ENCODE measurements at places on chromosomes 7 and 10.
A peak's percentile ranks its signal among the peaks of the same experiment; 100 is the strongest.

GRCh38 chr10:125708971-125709503 lies 10.5 kb upstream of the EDRF1 start:
- DNase-seq, result no peak

DNA sequence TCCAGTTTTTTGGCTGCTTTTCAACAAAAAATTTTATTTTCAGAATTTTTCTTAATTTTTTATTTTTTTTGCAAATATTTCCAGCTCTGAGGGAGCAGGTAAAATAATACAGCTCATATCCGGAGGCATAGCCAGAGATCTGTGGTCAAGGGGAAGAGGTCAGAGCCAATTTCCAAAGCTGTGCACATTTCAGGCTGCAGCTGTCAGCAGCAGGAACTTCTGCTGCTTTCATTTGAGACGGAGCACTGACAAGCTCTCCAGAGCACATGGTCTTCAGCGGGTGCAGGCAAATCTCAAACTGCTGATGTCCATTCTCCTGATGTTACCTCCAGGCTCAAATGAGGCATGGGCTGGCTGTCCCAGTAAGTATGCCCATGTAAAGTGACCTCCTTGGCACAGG lies 31.1 kb downstream of the SLC26A4 start:
- DNase-seq, result no peak

DNA sequence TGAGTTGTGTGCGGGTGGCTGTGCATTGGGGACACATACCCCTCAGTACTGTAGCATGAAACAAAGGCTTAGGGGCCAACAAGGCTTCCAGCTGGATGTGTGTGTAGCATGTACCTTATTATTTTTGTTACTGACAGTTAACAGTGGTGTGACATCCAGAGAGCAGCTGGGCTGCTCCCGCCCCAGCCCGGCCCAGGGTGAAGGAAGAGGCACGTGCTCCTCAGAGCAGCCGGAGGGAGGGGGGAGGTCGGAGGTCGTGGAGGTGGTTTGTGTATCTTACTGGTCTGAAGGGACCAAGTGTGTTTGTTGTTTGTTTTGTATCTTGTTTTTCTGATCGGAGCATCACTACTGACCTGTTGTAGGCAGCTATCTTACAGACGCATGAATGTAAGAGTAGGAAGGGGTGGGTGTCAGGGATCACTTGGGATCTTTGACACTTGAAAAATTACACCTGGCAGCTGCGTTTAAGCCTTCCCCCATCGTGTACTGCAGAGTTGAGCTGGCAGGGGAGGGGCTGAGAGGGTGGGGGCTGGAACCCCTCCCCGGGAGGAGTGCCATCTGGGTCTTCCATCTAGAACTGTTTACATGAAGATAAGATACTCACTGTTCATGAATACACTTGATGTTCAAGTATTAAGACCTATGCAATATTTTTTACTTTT lies 1.8 kb downstream of the DDIT4 start:
- DNase-seq, result no peak

GRCh38 chr7:88361357-88361756 lies 54.7 kb upstream of the STEAP4 start:
- DNase-seq, result no peak

DNA sequence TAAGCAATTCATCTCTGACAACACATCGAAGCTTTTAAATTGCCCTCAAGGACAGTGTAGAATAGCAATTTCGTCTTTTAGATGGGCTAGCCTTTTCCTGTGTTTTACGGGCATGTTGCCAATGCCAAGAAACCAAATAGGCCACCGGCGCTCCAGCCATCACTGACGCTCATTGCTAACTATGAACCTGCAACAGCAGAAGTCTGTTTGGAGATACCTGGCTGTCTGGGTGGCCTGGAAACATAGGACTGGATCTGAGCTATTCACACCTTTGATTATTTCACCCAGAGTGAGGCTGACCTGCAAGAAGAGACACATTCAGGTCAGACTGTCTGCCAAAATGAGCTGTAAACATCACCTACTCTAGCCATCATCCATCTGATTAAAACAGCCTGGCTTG lies 12.0 kb downstream of the KPNA7 start:
- DNase-seq, result no peak

- no peak for DNase-seq
Observed at GRCh38 chr7:50205011-50205410, 99.5 kb upstream of the IKZF1 start.

DNA sequence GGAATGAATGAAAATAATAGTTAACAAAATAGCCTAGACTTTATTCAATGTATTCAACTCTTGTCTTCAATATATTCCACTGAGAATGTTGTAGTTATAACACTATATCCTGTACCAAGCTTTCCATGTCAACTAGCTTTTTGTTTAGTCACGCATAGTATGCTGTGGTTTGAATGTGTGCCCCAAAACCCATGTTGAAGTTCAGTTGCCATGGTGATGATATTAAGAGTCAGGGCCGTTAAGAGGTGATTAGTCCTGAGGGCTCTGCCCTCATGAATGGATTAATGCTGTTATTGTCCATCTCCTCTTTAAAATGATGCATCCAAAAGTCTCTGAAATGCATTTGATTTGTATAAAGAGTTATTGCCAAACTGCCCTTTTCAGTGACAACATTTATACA lies 887.6 kb downstream of the NRG3 start:
- DNase-seq, result no peak

- DNase-seq, result no peak
Observed at GRCh38 chr7:127290116-127290655, 37.4 kb upstream of the GRM8 start.

DNA sequence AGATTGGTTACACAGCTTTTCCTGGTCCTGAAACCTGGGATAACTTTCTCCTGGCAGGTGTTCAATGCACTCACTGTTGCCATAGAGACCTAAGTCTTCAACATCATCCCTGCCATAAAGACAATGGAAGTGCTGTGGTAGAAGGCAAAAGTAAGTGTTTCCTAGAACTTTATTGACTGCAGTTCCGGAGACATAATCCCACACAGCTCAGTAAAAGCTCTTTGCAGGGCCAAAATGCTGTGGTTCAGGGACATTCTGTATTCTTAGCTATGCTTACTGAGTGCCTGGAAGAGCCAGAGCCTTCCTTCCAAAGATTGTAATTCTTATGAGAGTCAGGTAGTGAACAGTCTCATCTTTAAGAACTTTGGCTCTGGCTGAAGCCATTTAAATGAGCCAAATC lies 5.3 kb downstream of the WIPF3 start:
- DNase-seq, result no peak

DNA sequence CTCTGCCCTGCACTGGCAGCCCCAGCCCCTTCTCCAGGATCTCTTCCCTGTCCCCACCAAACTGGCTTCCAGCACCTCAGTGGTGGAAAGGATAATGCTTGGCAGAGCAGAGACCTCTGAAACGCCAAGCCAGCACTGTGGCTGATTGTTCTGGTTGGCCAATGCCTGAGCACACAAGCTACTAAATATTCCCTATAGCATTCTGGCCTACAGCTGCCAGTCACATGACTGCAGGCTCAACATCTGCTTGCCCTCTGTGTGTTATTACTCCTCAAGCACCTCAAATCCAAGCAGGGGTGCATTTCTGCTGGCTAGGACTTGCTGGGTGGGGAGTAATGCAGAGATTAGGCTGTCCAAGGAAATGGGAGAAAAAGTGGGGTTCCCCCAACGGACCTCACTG lies 6.1 kb downstream of the TBATA start:
- no peak for DNase-seq

- no peak for DNase-seq
Observed at GRCh38 chr10:113733635-113734034, 17.8 kb upstream of the PLEKHS1 start.

- DNase-seq, result no peak
Observed at GRCh38 chr7:95875519-95875918, 103.2 kb downstream of the DYNC1I1 start.

DNA sequence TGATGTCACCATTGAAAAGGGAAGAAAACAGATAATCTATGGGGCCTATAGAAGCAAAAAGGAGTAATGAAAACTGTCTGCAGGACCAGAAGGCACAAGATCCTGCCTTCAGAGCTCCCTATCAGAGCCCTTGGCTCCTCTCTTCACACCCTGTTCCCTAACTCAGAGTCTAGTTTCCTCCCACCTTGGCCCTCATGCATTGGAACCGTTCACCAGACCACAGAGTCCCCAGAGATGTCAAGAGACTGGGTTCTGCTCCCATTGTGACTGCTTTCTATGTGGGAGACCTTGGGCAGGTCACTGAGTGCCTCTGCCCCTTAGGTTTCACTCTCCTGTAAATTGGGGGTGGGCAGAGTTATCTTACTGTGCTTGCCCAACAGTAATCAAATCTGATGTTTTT lies 80.1 kb upstream of the RPA3 start:
- no peak for DNase-seq

DNA sequence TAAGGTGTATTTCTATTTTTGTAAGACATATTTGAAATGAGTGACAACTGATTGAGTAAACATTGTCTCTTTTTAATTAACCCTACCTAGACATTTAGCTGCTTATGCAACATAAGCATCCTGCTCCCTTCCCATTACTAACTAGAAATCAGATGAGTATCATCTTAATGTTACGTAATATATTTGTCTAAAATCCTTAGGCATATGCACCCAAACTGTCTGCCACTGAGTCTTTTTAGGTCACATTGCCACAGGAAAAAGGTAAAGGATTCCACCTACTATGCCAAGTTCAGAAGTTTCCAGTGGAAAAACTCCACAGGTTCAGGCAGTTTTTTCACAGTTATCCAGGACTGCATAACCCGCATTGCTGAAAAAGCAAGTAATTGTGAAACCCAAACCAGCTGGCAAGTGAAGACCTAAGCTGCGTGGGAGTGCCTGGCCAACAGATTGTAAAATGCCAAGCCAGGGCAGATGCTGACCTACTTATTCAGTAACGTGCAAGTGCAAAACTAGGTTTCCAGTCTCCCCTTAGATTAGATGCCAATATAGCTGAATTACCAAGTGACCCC lies 983.7 kb downstream of the GATA3 start:
- no peak for DNase-seq

- DNase-seq, result no peak
Observed at GRCh38 chr7:31027161-31027965, 24.7 kb upstream of the ADCYAP1R1 start.

GRCh38 chr7:155490697-155491628 lies 33.0 kb downstream of the EN2 start:
- no peak for DNase-seq

GRCh38 chr7:123437447-123437995 lies 96.9 kb downstream of the IQUB start:
- no peak for DNase-seq

DNA sequence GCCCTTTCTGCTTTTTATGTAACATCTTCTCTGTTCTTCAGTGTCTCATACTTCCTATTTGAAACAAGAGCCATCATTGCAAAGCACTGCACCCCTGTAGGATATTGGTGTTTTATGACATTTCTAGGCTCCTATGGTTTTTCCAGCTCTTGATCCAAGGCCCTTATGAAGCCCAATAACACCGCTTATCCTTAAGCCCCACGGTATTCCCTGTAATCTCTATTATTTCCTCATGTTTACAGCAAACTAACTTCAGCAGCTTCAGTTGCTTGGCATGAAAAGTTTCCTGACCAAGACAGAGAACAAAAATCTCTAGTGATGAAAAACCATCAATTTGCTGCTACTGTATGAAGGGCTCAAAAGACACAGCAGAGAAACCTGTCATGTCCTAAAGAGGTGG lies 34.1 kb upstream of the TES start:
- no peak for DNase-seq

- DNase-seq, result no peak
Observed at GRCh38 chr10:282294-283139, 147.3 kb downstream of the ZMYND11 start.

DNA sequence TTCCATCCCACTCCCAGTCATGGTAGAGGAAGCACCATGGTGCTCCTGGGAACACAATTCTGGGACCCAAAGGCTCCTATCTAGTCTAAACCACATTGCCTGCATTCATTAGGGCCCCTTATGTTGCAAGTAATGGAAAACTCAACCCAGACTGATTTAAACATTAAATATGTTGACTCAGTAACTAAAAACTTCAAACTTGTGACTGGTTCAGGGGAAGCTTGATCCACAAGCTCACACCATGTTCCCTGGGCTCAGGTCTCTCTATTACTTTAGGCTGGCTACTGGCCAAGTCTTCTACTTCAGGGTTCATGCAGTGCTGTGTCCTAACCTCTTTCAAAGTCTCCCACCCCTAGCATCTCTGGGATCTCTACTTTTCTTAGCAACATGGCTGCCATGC lies 13.1 kb downstream of the WNT16 start:
- no peak for DNase-seq

DNA sequence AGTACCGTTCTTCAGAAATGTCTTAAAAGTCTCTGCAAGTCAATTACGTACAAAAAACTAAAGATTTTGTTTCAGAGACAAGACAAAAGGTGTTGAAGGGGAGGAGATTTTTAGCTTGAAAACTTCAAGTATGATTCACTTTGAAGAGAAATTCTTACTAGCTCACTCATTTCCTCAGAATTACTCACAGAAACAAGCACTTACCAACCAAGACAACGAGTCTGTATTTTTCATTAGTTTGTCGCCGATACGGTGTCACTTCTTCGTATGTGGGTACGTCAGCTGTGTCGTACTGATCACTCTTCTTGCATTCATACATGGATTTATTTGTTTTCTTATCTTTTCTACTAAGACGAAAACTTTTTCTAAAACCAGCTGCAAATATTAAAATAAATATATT lies 90.6 kb upstream of the ODAD2 start:
- peak; percentile 36 for DNase-seq

DNA sequence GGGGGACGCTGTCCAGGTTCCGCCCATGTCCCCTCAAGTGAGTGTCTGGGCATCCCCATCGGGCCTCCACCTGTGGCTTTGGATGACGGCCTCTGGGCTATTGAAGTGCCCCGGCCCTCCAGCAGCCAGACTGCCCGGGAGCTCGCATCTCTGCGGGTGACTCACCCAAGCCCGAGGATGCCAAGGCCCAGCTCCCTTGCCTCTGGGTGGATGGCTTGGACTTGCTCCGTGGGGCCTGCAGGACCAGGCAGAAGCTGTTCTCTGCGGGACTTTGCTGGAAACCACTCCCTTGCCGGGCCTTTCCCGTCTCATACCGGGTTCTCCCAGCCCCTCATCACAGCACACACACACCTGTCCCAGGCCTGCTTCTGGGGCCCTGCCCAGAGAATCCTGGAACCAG lies 22.4 kb downstream of the DPYSL4 start:
- DNase-seq, result peak; percentile 13

DNA sequence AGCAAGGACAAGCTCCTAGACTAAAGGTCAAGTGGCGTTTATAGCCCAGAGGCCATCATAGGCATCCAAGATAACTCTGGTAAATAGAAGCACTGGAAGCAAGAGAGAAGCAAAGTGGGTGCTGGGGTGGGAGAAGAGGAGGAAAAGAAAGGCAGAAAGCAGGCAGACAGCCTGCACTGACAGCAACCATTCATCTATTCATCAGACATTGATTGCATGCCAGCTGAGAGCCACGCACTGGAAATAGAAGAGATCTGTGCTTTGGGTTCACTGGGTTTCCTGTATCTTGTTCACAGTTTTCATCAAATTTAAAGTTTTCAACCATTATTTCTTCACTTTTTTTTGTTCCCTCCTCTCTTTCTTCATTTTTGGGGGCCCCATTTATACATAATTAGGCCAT lies 4.7 kb upstream of the SLIT1 start:
- no peak for DNase-seq

GRCh38 chr7:12244694-12245093 lies 33.6 kb downstream of the TMEM106B start:
- no peak for DNase-seq
